ENCODE measurements at places on chromosomes 2 and 18.

DNA sequence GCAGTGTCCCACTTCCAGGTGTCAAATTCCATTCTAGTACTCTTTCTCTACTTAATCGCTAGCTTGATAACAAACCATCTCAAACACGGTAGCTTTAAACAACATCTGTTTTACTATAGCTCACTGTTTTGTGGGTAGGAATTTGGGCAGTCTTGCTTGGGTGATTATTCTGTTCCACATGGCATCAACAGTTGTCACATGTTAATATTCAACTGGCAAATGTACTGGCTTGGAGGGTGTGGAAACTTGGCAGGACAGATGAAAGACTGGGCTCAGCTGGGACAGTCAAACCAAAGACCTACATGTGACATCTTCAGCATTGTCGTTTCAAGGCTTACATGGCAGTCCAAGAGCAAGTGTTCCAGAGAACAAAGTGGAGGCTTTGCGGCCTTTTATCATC lies 241.8 kb downstream of the PTH2R start:
- no peak for DNase-seq

- DNase-seq: no peak
These were observed 192.8 kb downstream of the PTGR3 start for GRCh38 chr18:75016025-75016717.

GRCh38 chr2:199704358-199705238 lies 146.4 kb downstream of the FTCDNL1 start:
- DNase-seq: peak; percentile 68

GRCh38 chr2:6545336-6545735 lies 320.4 kb downstream of the CMPK2 start:
- no peak for DNase-seq

DNA sequence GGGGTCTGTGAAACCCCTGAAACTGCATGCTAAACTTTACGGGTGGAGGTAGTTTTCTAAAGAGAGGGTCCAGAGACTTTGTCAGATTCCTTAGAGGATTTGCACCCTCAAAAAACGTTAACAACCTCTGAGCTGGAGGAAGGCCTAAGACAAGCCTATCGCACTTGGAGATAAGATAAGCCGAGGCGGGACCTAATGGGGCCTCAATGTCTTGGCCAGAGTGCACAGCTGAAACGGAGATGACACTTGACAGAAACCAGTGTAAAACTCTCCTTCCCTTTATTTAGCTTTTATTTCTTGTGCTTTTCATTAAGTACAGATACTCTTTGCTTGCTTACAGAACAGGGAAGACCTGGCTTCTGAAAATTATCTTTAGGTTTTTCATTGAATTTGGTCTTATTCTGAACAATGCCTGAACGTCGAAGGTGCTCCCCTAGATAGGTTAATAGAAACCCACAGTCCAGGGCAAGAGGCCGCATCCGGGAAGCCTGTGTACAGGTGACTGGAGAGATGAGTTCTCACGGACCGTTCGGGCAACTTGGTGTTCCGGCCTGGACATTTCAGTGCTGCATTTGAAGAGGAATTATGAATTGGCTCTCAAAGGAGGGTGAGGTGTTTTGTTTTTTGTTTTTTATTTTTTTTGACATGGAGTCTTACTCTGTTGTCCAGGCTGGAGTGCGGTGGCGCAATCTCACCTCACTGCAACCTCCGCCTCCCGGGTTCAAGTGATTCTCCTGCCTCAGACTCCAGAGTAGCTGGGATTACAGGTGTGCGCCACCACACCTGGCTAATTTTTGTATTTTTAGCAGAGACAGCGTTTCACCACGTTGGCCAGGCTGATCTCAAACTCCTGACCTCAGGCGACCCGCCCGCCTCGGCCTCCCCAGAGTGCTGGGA lies 49.7 kb downstream of the SH3BP4 start:
- no peak for DNase-seq

- peak; percentile 80 for DNase-seq
These were observed 26.8 kb upstream of the NABP1 start for GRCh38 chr2:191650896-191651773.

DNA sequence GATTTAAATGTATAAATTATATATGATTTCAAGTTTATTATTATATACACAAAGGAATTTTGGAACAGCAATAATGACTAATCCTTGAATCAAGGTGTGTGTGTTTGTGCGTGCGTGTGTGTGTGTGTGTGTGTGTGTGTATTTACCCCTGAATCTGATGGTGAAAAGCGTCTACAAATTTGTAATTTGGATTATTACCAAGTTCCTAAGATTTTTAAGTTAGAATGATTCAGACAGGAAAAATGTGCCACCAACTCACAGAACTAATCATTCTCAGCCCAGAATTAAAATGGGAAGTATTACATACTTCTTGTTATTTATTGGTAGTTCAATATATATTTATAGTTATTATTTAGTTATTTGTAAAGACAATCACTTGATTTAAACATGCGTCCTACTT lies 12.3 kb downstream of the CALCRL start:
- DNase-seq: no peak

DNA sequence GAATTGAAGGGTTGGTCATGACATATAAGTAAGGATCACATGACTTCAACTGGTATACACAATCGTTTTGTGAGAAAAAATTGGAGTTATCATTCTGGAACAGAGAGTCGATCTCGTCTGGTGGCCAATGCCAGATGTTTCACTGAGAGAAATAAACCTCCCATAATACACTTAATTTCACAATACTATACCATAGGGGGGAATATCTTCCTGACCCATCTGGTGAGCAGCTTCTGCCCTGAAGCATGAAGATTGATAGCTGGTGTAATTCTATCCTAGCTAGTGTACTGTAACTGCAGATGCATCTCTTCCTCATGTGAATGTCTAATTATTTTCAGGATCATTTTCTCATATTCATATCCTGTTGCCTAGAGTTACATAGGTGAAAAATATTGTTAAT lies 15.7 kb upstream of the CDH7 start:
- no peak for DNase-seq

DNA sequence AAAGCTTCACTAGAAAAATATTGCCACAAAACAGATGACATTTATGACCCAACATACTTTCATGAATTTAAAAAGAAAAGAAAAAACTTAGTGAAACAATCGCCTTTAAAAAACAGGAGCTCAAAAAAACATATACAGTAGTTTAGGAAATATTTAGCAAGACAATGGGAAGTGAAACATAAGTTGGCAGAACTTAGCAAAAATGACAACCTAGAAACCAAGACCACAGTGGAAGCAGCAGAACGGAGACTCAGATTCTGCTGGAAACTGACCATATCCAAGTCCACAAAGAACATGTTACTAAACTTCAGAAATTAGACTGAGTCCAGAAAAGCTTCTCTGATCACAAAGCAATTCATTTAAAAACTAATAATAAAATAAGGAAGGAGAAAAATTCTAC lies 41.8 kb upstream of the CTAGE1 start:
- DNase-seq: no peak

DNA sequence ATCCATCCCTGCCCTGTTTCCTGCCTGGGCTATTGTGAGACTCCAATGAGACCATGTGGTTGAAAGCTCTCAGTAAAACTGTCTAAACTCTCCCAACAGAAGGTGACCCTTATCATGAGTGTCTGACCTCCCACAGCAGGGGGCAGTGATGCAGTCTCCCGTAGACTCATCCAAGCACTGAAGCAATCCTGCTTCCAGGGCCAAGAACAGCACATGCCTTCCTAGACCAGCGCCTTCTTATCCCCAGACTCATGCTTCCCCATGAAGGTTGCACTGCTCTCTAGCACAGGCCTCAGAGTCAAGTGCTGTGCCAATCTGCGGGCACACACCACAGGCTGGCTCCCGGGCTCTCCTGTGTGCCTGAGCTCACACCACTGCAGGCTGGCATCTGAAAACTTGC lies 112.3 kb downstream of the TNS1 start:
- peak; percentile 38 for DNase-seq

GRCh38 chr2:218607436-218608115 lies at the start of gene PLCD4:
Gene PLCD4 (plus strand): TSS chr2:218607899. CDS start chr2:218615740, 7,841 bp downstream.
- no peak for DNase-seq

- no peak for DNase-seq
These were observed 9.1 kb downstream of the RAX start for GRCh38 chr18:59264121-59264571.

- no peak for DNase-seq
These were observed 84.3 kb downstream of the ASB1 start for GRCh38 chr2:238510911-238511613.

DNA sequence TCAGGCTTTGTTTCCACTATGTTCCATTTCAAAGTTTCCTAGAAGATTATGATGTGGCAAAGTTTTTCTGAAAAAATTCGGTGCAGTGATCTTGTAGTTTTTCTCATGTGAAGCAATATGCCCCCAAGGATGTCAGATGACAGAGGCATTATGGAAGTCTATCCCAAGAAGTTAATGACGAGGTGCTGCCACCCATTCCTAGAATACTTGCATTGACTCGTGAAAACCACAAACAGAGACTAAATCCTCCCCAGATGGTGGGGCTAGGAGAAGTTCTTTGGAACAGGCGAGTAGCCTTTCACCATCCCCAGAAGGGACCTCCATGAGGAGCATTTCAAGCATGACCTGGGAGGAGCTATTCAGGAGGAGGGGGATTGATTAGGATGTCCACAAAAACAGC lies 40.2 kb upstream of the COPS8 start:
- no peak for DNase-seq

Measured in suppressor macrophage (primary cell).